Progenitor cell of endocrine pancreas (in vitro differentiated cells): ENCODE measurements at places on chromosomes 11 and 22.

GRCh38 chr11:46272816-46273427, 4.5 kb upstream of the CREB3L1 start:
- no peak for DNase-seq

- no peak for DNase-seq
Observed at GRCh38 chr11:914747-915501, 4.3 kb upstream of the CHID1 start.

DNA sequence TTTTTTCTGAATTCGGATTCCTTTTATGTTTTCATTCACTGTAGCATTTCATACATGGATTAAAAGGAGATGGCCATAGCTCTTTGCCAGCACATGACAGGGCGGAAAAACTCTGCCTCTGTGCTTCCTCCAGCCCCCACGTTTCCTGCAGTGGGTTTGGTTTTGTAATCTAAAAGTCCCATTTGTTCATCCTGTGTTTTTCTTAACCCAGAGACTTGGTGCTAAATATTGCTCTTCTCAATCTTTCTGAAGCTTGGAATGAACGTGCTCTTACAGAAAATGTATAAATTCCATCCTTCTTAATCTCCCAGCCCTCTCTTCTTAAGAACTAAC, 89.9 kb downstream of the PPP6R3 start:
- DNase-seq, result no peak

DNA sequence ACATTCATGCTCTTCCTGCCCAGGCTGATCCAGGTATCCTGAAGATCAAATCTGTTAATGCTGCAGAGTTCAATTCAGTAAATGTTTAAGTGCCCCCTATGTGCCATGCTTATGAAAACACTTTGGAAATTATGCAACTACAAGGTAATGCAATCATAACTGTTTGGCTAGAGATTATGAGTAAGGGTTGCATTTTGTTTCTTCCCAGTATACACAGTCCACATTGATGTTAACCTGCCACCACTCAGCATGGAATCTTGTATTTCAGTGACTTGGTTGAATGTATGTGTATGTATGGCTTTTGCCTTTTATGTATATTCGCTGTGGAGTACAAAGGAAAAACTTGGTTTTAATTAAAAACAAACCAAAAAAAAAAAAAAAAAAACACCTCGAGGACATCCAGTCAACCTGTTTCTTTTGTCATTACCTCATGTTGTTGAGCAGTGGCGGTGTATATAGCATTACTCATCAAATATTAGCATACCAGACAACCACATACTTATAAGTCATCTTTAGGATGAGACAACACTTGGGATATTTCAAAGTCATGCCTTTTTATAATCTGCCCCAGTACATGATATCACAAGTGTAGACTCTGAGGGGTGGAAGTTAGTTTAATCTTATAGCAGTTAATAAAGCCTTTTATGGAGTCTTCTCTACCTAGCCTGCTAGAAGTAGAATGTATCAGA, 86.1 kb upstream of the HORMAD2 start:
- DNase-seq, result no peak

DNA sequence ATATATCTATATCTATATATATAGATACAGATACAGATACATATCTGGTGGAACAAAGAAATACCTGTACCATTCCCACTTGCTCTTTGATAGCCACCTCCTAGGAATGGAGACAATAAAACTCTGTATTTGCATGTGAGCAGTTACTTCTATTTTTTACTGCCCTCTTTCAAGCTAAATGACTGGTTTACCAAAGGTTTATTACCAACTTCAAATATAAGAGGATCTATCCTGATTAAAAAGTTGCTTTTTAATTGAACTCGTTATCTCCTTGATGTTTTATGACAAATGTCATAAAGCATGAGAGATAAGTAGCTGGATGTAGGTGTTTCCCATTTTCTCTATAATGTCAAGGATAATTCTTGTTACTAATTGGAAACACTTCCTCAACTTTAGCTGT, 21.7 kb upstream of the GRIK4 start:
- DNase-seq, result no peak

GRCh38 chr11:71995726-71996291, 2.9 kb upstream of the IL18BP start:
- no peak for DNase-seq

DNA sequence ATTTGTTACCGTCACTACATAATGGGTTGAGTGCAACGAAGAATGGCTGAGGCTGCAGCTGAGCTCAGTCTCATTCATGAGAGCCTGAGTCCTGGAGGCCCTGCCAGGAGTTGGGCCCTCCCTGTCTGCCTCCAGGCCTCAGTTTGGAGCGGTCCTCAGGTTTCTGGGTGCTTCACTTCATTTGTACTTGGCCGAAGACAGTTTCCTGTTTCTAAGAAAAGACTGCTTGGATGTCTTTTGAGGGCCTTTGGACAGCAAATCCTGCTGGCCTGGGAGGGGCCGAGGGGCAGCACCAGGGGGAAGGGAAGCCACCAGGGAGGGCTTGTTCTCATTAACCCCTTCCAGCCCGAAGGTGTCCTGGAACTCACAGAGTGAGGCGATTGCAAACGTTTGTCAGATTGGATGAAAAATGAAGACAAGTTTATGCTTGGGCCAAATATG, 163.1 kb downstream of the ETS1 start:
- DNase-seq, result no peak

- no peak for DNase-seq
Observed at GRCh38 chr11:126862664-126863243, 137.8 kb downstream of the KIRREL3 start.

GRCh38 chr22:44449683-44450425, 48.2 kb downstream of the RTL6 start:
- DNase-seq, result no peak

DNA sequence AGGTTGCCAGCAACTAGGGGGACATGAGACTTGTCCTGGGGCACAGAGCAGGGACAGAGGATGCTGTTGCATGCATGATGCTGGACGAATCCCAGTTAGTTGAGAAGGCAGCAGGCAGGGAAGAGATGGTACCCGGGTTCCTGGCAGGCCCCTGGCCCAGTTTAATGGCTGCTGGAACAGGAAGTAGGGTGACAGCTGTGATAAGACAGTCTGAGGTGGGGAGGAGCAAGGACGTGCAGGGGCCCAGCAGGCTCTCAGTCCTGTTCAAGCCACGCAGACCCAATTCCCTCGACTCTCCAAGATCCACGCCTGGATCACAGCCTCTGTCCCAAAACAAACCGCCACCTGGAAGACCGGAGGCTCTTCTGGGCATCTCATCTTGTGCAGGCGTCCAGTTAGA, 32.0 kb downstream of the LRRC10B start:
- DNase-seq, result no peak

DNA sequence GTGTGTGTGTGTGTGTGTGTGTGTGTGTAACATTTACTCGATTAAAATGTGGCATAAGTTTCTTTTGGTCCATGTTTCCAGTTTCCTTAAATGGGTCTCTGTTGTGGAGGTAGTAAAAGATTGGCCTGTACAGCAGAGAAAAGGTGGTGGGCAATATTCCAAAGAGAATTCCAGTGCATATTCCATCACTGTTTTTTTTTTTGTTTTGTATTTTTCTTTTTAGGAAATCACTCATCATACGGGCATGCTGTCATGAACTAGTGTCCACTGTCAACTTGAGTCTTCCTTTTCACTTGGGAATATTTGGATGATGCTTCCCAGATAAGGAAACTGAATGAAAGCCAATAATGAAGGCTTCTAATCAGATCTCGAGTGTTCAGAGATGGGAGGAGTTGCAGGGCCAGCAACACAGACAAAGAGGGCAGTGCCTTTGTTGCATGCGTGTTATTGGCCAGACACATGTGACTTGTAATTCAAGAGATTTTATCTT, 95.2 kb upstream of the PDGFD start:
- DNase-seq, result no peak

DNA sequence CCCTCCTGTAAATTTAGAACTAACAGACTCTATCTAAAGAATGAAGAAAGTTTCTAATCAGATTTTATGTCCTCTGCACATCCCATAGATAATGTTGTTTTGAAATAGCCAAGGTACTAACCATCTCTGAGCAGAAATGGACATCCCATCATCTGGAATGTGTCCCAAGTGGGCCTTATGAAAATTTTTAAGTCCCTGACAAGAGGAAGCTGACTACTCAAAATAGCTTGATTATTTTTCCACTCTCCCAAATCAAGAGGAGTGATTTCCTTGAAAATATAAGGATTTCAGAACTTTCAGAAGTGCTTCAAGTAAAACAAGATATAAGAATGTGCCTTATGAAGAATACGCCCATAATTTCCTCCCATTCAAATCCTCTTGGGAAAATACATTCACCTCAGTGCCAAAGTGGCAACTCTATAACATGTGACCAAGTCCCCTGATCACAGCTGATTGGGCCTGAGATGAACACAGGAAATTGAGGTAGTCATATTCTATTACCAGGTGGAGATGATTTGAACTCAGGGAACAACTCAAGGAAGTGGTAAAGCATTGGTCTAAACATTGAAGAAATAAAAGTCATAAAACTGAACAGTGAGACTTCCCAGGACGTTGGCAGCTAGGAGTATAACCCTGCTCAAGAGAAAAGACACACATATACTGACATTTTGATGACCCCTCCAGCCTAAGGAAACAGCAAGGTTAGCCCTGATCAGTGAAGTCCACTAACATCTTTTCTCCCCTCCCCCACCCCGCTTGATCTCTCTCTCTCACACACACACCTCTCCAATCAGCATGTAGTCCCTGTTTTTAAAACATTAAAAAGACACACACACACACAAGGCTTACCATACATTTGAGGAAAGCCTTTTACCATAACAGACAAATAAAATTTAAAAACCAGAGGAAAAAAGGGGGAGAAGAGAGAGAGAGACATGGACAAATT, 70.8 kb upstream of the TEAD1 start:
- no peak for DNase-seq

- no peak for DNase-seq
Observed at GRCh38 chr11:86186386-86186785, 58.2 kb upstream of the EED start.

DNA sequence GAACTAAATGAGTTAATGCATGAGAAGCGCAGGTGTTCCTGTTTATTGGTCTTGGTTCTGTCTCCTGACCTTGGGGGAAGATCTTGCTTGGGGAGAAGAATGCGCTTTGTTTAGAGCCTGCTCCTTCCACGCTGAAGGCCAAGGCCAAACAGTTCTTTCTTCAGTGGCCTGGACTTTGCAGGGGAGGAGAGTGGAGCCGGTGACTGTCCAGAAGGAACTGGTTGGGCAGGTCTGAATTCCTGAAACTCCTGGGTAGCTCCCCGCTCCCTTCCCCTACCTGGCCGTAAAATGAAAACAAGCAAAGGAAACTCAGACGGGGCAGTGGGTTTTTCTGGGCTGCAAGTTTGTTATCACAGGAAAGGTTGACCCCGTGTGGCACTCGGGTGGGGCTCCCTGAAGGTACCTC, 3.6 kb downstream of the ARHGAP8 start:
- DNase-seq, result peak; percentile 42

DNA sequence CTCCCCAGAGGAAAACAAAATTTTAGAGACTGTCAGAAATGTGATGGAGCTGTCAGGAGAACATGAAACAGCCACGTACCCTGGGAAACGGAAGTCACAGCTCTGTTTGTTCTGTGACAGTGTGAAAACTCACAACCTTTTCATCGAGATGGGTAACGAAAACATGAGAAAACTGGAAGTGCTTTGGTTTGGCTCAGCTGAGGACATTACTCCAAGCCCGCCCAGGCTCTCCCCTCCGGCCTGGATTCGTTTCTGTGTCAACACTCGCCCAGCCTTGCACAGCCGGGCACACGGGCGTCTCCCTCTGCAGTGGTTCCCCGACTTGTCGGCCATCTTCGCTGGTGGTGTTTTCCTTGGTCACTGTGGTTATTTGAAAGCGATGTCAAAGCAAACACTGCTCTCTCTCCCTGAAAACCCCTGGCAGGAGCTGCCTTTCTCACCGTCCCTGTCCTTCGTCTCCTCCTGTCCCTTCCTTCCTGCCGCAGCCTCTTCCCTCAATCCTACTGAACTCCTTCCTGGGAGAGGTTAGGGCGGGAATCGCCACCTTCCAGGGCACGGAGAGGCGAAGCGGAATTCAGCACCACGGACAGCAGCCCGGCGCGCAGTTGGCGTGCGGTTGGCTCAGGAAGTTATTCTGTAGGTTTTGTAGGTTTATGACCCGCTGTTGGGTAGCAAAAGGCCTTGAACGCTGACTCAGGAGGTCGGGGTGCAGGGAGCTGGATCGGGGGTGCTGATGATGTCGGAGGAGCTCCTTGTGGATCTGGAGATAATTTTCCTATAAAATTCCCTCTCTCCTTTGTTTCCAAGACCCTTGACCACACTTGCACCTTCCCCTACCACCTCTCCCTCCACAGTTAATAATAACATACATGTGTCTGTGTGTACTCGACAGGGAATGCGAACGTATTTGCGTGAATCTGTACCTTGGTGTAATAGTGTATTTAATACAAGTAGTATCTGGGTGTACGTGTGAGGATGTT, 13.1 kb upstream of the RPS19BP1 start:
- peak; percentile 74 for DNase-seq

GRCh38 chr11:67303132-67303834, at the start of gene SSH3:
SSH3 (plus strand) TSS chr11:67303530; CDS start chr11:67303626, 96 bp downstream.
- DNase-seq, result peak; percentile 45

DNA sequence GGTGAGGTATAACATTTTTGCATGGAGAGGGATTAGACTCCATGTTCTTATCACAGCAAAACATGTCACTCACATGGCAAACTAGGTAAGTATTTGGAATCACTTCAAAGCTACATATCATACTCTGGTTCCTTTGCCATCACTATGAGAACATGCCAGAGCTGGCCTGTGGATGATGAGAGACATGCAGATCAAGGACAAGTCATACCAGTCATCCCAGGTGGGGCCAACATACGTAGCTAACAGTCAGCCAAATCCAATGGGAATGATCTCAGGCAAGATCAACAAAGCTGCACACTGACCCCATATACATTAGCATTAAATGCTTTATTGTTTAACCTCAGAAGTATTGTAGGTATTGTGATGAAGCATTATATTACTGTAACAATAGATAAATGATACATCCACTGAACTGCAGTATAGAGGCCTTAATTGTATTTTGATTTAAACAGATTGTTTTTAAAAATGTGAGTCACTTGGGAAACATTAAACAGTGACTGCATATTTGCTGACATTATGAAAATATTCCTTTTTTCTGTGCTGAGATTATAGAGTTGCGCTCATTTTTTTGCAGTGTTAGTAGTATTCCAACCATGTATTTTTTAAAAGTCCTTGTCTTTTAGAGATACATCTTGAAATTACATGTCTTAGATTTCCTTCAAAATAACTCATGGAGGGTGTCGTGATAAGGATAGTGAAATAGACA, 37.3 kb upstream of the ARL14EP start:
- DNase-seq, result no peak

- DNase-seq, result no peak
Observed at GRCh38 chr22:20573176-20573832, 65.9 kb downstream of the MED15 start.
